ENCODE measurements at places on chromosomes 2 and 18. TPM values are rescaled to one million over a fixed set of nuclear protein-coding genes. Genes with fewer than 3 reads are reported as not detected.
A peak's percentile ranks its signal among the peaks of the same experiment; 100 is the strongest.

- DNase-seq = no peak
- H3K27ac ChIP-seq = no peak overlapping the region
- H3K4me1 ChIP-seq = no peaks in the 10 kb centered on the region
- H3K4me3 ChIP-seq = no peak overlapping the region
These were observed 257.4 kb downstream of the CCDC178 start for GRCh38 chr18:33183136-33183535.

DNA sequence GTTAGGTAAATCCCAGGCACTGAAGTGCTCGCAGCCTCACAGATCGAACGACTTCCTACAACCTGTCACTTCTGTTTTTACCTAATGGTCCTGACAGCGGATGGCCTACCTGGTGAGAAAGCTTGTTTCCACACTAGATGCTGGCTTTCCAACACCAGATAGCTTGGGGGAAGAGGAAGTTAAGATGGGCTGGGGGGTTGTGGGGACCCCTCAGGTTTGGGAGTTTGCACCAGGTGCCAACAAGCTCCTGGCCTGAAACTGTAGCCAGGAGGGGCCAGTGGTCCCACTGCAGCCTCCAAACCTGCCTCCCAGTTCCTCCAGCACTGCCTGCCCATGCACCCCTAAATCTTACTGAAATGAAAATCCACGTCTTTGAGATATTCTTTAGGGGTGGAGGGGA lies 3.9 kb downstream of the TMEM185B start:
- H3K27ac ChIP-seq = no peak overlapping the region
- peaks cover 33% of the 10 kb centered on the region for H3K36me3 ChIP-seq
- no peak overlapping the region for H3K4me3 ChIP-seq
- peaks cover 18% of the 10 kb centered on the region for H3K4me1 ChIP-seq
- no peak for DNase-seq

DNA sequence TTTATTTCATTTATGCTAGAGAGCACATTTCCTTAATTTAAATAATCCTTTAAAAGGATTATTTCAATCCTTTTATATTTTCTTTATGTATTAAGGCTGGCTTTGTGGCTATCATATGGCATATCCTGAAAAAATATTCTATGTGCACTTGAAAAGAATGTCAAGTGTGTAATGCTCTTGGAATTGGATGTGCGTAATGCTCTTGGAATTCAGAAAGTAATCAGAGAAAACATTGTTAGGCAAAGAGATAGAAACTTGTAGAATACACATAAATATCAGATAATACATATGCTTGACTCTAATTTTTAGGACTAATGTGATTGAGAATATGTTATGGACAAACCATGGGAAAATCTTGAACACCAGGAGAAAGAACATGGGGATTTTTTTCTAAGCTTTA lies 197.5 kb upstream of the COL3A1 start:
- H3K27me3 ChIP-seq = no peaks in the 10 kb centered on the region
- H3K27ac ChIP-seq = no peak overlapping the region
- no peak for DNase-seq
- H3K4me3 ChIP-seq = no peak overlapping the region
- H3K36me3 ChIP-seq = no peaks in the 10 kb centered on the region

DNA sequence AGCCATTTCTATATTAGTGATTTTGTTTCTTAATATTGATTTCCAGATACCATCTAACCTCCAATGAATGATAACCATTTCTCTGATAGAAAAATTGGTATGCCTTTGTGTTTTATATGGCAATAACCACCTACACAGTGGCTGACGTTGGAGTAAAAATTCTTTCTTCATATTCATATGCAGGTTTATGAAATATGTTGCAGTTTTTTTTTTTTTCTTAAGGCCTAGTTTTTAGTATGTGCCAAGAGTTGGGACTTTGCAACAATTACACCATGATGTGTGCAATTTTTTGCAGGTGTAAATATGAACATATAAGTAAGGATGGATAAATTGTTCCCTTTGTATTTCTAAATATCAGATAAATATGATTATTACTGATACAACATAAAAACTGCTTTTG lies 163.2 kb upstream of the MYO3B start:
- H3K4me3 ChIP-seq = no peak overlapping the region
- H3K36me3 ChIP-seq = peaks cover 26% of the 10 kb centered on the region
- peak overlapping the region; percentile 78 for H3K27ac ChIP-seq

GRCh38 chr2:133871545-133872209 lies 303.4 kb upstream of the NCKAP5 start:
- H3K4me1 ChIP-seq = no peaks in the 10 kb centered on the region
- H3K4me3 ChIP-seq = no peak overlapping the region
- no peaks in the 10 kb centered on the region for H3K36me3 ChIP-seq
- no peaks in the 10 kb centered on the region for H3K27me3 ChIP-seq

DNA sequence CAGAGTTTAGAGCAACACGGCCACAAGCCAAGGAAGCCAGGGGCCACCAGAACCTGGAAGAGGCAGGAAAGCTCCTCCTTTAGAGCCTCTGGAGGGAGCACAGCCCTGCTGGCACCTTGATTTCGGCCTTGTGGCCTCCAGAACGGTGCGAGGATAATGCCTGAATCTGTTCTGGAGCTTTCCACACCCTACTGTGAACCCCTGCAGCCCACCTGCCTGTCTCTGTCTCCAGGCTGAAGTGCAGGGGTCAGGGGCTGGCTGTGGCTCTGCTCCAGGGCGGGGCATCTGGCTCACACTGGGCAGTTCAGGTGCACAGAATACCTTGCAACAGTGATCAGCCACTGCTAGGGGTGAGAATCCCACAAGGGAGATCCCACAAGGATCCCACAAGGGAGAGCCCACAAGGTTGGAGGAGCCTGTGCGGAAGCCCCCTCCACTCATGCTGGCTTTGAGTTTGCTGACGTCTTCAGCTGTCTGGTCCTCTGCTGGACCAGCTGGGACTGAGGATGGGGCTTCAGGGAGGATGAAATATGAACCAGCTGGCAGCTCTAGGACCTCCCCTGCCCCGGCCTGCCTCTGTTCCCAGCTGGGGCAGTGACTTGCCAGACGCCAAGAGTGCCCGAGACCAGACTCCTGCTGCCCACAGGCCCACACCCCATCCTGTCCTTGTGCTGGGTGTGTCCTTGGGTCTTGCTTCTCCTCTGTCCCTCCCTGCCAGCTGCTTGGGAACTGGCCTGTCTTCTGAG lies 56.4 kb upstream of the OTOS start:
- no peaks in the 10 kb centered on the region for H3K4me1 ChIP-seq
- H3K27me3 ChIP-seq = peaks cover 39% of the 10 kb centered on the region

DNA sequence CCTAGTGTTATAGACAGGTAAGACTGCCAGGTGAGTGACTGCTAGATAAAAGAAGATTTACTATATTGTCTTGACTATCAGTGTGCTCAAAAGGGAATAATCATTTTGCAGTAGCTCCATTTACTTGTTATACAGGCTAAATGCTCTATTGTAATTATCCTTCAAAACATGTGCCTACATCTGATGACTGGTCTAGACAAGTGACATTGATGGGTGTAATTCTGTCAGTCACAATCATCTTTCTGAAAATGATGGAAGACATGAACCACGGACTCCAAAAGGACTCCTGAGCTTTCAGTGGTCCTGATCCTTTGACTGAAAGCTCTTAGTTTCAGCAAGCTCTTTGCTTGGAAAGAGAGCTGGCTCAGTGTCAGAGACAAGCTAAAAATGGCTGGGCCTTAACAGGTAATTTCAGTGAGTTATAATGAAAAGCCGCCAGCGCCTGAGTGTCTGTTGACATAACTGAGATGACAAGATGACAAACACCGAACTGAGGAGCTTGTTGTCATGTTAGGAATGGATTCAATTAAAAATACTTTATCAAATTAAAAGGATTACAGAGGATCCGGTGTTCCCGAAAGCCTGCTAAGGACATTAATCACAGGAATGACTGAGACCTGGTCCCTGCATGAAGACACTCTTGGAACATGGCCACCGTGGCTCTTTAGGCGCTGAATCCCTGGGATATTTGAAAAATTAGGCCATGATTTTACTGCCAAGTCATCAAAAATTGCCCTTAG lies 141.7 kb downstream of the CMPK2 start:
- H3K4me3 ChIP-seq = no peak overlapping the region
- H3K27me3 ChIP-seq = no peaks in the 10 kb centered on the region
- no peaks in the 10 kb centered on the region for H3K36me3 ChIP-seq
- H3K27ac ChIP-seq = no peak overlapping the region
- H3K4me1 ChIP-seq = no peaks in the 10 kb centered on the region

- no peaks in the 10 kb centered on the region for H3K27me3 ChIP-seq
- DNase-seq = no peak
- no peak overlapping the region for H3K4me3 ChIP-seq
- H3K36me3 ChIP-seq = no peaks in the 10 kb centered on the region
- H3K27ac ChIP-seq = no peak overlapping the region
These were observed 558.4 kb downstream of the PARD3B start for GRCh38 chr2:205103699-205104098.

The NEU2 gene
- not detected for total RNA-seq

The C2orf72 gene
- total RNA-seq = 0.22 TPM

- H3K27ac ChIP-seq = no peak overlapping the region
- H3K4me3 ChIP-seq = no peak overlapping the region
- no peaks in the 10 kb centered on the region for H3K36me3 ChIP-seq
- no peaks in the 10 kb centered on the region for H3K4me1 ChIP-seq
These were observed 288.1 kb upstream of the FIGN start for GRCh38 chr2:164023896-164024295.
